Smooth muscle cell of trachea (primary cell): ENCODE measurements at places on chromosomes 16 and 17. TPM values are rescaled to one million over a fixed set of nuclear protein-coding genes. Genes with fewer than 3 reads are reported as not detected.

ABCC11 gene
- 0.33 and 0.44 TPM in 2 replicates for total RNA-seq

NPW gene
- total RNA-seq, result 0.29 and 2.5 TPM in 2 replicates

PRKCB gene
- total RNA-seq, result under 0.01 TPM in 1 of 2 replicates, not detected in the other

NPIPA8 gene
- not detected in 2 replicates for total RNA-seq

ITGB4 gene
- 0.50 and 4.2 TPM in 2 replicates for total RNA-seq

ITFG1 gene
- 61.5 and 78.8 TPM in 2 replicates for total RNA-seq

RAI1 gene
- 13.7 and 15.1 TPM in 2 replicates for total RNA-seq

MT1X gene
- total RNA-seq, result 19.5 and 41.6 TPM in 2 replicates

FLOT2 gene
- 57.9 and 64.6 TPM in 2 replicates for total RNA-seq

CLDN7 gene
- total RNA-seq, result 4.1 and 6.5 TPM in 2 replicates

ABHD15 gene
- 11.1 and 19.7 TPM in 2 replicates for total RNA-seq
